Breast epithelium (tissue), 4 donors: ENCODE measurements at places on chromosomes 1 and 21. TPM values are rescaled to one million over a fixed set of nuclear protein-coding genes. Genes with fewer than 3 reads are reported as not detected.

The PROK1 gene
- 42.9 TPM for total RNA-seq

The WLS gene
- 76.3 TPM for total RNA-seq

The SPTA1 gene
- under 0.01 TPM for total RNA-seq

The TDRD5 gene
- 0.96 TPM for total RNA-seq

The SLC1A7 gene
- not detected for total RNA-seq

The OR10J1 gene
- total RNA-seq = not detected

The ADGRL4 gene
- total RNA-seq = 21.2 TPM

DNA sequence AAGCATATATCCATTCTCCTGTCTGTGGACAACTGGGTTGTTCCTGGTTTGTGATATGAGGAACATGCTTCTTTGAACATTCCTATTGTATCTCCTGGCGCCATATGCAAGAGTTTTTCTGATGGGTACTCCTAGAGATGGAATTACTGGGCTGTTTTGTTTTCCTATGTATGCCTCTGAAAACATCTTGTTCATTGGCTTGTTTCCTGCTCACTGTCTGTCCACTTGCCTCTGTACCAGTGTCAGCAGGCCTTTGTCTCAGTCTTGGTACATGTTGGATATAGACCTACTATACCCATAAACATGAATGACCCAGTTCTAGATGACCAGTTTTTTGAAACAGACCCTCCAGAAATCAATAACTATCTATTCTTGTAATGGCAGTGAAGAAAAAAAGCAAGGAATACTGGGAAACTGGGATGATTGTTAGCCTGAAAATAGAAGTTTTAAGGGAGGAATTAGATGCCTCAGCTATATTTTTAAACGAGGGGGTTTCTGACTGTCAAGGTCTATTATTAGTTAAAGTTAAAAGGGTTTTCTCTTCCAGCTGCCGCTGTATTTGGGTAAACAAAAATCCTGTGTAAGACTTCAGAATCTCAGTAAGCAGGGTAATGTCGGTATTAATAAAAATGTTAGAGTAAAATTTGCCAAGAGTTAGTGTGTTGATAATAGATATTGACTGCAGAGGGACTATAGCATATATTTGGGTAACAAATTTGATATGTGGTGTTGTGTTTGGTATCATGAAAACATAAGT lies 103.6 kb downstream of the RYR2 start:
- DNase-seq = no peak

DNA sequence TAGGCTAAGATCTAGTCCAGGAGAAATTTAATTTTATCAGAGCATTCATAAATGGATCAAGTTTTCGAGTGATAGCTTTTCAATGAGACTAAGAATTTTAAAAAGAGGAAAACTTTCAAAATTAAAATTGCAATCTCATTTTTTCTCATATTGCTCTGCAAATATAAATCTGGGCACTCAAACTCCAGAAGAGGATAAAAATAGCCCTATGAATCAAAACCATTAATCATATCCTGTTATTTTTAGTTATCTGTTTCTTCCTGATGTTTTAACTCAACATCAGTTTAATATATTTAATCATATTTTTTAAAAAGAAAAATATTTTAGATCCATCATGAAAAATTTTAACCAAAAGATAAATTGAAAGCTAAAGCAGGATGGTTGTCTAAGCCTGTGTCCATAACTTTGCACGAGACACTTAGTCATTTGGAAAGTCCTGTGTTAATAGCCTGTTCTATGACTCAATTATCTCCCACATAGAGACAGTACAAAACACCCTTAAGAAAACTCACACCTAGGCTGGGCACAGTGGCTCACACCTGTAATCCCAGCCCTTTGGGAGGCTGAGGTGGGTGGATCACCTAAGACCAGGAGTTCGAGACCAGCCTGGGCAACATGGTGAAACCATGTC lies 17.1 kb upstream of the PRRC2C start:
- DNase-seq = no peak

DNA sequence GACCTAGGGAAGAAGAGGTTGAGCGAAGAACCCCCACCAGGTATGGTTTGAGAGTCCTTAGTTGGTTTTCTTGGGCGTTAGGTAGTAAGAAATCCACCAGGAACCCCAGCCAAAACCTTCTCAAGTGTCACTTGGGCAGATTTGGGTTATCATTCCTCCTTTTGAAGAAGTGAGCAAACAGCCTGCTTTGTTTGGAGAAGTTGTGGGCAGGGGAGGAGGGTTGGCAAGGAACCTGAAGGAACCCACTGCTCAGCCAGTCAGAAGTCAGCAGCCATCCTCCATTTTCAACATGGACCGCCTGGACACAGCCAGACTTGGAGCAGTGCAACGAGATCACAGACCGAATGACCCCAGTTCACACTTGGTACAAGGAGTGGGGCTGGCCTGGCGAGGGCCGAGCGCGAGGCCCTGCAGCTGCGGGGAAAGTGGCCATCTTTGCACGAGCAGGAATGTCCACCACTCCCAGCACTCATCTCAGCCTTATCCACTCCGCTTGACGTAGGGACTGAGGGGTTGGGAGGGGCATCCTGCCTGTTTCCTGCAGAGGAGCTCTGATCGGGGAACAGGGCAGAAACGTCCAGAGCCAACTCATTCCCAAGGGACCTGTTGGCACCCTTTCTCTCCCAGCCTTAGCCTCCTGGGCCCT lies 7.2 kb downstream of the ADPRS start:
- no peak for DNase-seq

- DNase-seq = no peak
Observed at GRCh38 chr1:190243056-190243455, 234.6 kb downstream of the BRINP3 start.

DNA sequence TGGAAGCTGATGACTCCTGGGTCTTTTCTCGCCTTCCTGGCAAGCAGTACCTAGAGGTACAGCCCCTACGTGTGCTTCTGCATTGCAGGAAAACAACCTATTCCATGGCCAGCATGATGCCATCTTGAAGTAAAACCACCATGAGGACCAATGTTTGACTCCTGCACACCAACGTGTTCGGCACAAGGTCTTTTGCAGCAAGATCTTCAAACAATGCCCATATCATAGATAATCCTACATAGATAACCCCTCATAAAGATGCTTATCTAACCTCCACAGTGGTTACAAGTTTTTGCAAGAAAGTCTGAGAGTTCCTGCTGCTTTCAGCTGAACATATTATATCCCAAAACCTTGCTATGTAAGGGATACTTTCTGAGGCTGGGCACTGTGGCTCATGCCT lies 141.1 kb upstream of the MAP1LC3C start:
- DNase-seq = no peak

DNA sequence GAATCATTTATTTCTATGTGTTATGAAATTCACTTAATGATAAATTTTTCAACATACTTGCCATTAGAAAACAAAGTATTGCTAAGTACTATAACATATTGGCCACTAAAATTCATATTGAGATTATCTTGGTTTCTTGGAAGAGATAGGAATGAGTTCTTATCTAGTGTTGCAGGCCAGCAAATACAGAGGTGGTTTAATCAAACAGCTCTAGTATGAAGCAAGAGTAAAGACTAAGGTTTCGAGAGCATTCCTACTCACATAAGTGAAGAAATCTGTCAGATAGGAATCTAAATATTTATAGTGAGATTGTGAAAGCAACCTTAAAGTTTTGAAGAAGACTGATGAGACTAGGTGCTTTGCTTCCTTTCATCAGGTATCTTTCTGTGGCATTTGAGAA lies 37.9 kb upstream of the FOXE3 start:
- DNase-seq = no peak

- DNase-seq = no peak
Observed at GRCh38 chr21:30629200-30629599, 5.8 kb upstream of the KRTAP20-2 start.

GRCh38 chr1:209746451-209747165 lies 9.2 kb upstream of the TRAF3IP3 start:
- no peak for DNase-seq

GRCh38 chr1:57741521-57741920 lies 317.7 kb upstream of the DAB1 start:
- DNase-seq = no peak

GRCh38 chr1:228721407-228721806 lies 13.9 kb upstream of the RHOU start:
- DNase-seq = peak; percentile 59

DNA sequence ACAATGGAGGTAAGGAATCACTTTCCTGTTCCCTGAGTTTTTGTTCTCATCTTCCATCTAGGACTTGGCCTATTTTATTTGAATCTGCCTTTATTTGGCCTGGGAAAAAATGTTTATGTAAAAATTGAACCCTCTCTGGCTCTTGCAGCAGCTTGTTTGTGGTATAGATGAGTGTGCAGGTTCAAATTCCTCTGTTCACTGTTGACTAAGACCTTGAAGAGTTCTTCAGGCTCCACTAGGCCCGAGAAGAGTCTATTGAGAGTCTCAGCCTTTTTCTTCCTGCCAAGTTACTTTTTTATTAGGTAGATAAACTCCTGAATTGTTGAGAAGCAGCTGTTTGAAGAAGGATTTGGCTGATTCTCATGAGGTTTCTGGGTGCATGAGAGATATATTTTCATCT lies 248.8 kb upstream of the ADGRL2 start:
- no peak for DNase-seq

DNA sequence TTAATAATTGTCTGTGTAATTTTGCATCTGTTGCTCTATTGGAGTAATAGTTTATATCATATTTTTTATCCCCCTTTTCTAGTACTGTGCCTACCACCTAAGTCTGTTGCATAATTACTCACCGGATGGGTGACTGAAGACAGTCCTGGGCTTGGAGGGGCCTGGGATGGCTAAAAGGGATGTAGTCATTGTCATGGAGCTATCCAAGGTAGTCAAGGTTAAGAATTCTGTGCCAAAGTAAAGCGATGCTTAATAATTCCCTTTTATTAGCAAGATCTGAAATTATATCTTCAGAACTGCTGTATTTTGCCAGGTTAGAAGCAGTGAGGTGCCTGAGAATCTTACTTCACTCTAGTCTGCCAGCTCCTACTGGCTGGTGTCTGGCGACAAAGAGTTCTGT lies 61.6 kb downstream of the KDM1A start:
- no peak for DNase-seq

GRCh38 chr21:25324666-25325065 lies 282.6 kb downstream of the MRPL39 start:
- DNase-seq = no peak

GRCh38 chr1:180080439-180080838 lies 74.2 kb upstream of the QSOX1 start:
- no peak for DNase-seq

DNA sequence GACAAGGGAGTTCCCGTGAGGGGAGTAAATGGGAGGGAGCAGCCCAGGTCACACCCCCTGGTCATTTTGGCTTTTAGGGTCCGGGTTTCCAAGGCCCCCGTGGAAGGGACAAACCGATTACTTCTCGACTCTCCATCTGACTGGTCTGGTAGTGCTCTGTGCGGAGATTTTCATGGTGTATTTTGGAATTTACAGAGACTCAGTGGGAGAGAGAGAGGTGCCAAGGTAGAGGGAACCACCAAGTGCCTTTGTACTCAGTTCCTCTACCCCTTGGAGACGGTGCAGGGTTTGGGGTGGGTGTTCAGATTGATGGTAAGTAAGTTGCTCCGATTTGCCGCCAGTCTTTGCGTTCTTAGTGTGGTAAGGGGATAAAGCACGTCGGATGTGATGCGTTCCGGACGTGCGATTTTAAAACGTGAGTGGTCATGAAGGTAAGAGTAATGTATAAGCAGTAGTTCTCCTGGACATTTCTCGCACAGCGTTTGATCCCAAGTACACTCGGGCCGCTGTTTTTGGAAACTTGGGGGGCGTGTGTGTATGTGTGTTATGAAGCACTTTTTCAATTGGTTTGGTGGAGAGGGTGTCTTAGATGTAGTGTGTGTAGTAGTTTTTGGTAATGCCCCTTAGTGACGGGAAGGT lies 682 bp downstream of the SUCO start:
- DNase-seq = no peak

DNA sequence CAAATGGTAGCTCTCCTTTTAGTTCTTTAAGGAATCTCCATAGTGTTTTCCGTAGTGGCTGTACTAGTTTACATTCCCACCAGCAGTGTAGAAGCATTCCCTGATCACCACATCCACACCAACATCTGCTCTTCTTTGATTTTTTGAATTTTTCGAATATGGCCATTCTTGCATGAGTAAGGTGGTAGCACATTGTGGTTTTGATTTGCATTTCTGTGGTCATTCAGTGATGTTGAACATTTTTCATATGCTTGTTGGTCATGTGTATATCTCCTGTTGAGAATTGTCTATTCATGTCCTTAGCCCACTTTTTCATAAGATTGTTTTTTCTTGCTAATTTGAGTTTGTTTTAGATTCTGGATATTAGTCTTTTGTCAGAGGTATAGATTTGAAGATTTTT lies 84.6 kb upstream of the B3GALT2 start:
- DNase-seq = no peak

GRCh38 chr1:39139723-39140360 lies 64.7 kb upstream of the MACF1 start:
- no peak for DNase-seq

DNA sequence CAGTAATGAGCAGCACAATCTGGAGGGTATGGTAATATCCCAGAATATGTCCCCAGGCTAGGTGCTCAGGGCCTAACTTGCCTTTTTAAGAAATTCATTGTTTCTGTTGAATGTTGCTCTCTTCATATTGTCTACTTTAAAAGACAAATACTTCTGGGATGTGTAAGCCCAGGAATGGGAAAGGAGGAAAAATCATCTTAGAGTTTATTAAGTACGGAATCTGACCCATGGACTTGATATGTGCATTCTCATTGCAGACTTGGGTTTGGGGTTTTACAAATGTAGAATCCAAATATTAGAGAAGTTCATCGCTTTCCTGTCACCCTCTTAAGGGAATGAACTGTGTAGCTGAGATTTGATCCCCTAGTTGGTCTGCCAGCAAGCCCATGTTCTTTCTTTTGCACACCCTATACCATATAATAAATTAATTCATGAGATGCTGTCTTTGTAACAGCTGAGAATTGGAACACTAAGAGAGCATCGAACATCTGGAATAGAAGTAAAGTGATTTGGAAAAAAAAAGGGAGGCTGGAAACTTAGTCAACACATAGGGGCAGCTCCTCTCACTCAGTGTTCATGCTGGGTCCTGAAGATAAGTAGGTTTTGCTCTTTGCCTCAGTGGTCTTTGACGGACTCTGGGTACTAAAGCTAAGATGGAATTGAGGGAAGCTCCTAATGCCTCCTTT lies 235.8 kb upstream of the C1orf105 start:
- DNase-seq = no peak

GRCh38 chr1:108079440-108080025 lies 114.6 kb upstream of the VAV3 start:
- DNase-seq = no peak

GRCh38 chr1:116759636-116760035 lies 5.4 kb downstream of the CD2 start:
- DNase-seq = no peak

GRCh38 chr1:41622859-41623732 lies 138.6 kb upstream of the EDN2 start:
- DNase-seq = peak; percentile 15

GRCh38 chr1:111961773-111962565 lies 27.5 kb downstream of the KCND3 start:
- DNase-seq = no peak

DNA sequence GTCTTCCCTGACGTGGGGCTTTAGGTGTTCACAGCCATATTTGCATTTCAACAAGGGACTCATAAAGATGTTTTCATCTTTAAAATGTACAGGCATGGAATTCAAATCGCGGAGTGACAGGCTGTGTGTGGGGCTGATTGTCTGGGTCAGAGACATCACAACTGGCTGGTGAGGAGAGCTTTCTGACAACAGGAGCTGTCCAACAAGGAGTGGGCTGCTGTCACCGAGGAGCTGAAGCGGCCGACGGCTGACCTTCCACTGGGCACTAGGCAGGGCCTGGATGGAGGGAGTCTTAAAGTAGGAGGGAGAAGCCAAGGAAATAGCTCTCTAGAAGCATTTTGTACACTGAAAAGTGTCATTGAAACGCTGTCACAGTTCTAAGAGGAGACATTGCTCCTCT lies 30.5 kb upstream of the SCMH1 start:
- no peak for DNase-seq

- no peak for DNase-seq
Observed at GRCh38 chr1:234660536-234661316, 50.7 kb upstream of the IRF2BP2 start.
